ENCODE measurements at places on chromosomes 12 and 14.

- no peak for DNase-seq
Observed at GRCh38 chr12:69430942-69431590, 39.1 kb upstream of the FRS2 start.

GRCh38 chr12:77782766-77783165 is 47.9 kb upstream of the NAV3 start:
- DNase-seq: no peak

DNA sequence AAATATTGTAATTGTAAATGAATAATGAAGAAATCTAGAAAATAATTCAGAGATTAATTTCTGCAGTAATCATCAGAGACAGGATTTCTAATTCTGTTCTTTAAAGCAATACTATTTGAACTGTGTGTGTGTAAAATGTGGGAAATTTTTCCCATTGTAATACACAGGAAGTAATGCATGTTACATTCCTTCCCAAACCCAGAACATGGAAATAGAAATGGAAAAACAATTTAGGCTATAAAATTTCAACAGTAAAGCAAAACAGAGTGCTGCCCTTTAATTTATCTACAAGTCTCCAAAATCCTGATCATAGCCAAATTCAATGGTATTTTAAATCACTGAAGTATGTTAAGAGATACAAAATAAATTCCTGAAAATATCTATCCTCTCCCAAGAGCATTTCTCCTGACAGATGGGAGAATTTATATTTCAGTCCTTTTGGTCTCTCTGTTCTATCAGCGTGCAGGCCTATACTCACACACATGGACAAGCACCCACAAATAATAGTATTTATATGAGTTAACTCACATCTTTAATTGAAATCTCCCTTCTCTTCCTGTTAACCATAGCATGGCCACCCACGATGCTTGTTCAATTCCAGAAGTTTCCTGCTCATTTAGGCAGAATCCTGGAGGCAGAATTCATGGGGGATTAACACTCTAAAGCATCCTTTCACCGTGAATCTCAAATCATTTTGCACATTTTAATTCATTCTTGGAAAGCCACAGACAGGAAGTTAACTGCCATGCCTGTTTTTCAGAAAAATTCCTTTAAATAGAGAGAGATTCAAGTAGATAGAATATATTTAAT is 1465.4 kb upstream of the FLRT2 start:
- DNase-seq: no peak

GRCh38 chr14:24818058-24818822 is 184.2 kb upstream of the GZMB start:
- no peak for DNase-seq

DNA sequence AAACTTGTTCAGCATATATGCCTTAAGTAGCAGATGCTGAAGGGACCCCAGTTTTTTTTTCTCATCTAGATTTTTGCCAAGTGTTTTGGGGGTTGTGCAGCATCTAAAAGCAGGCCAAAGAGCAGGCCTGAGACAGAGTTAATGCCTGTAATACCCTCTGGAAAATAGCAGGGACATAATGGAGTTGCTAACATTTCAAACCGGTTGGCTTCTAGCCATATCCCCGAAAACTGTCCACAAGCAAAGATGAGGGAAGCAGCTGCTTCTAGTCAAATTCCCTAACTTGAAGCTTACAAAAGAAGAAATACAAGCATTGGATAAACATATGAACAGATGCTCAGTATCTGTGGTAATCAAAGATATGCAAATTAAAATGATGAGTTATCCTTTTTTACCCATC is 52.1 kb upstream of the AEBP2 start:
- DNase-seq: no peak

Data from stimulated activated CD8-positive, alpha-beta memory T cell treated with anti-CD3 and anti-CD28 coated beads, Interleukin-2, amount 100 ng/mL, for 1 hour (primary cell).